H9 (cell line): ENCODE measurements at places on chromosomes 2 and 18. TPM values are rescaled to one million over a fixed set of nuclear protein-coding genes. Genes with fewer than 3 reads are reported as not detected.
A peak's percentile ranks its signal among the peaks of the same experiment; 100 is the strongest.

Gene KCNG2
- 0.15 TPM in 1 of 2 replicates, not detected in the other for total RNA-seq

- H3K4me3 ChIP-seq, result no peak overlapping the region
- no peak for DNase-seq
- H3K4me1 ChIP-seq, result no peaks in the 10 kb centered on the region
- no peaks in the 10 kb centered on the region for H3K36me3 ChIP-seq
- no peaks in the 10 kb centered on the region for H3K27me3 ChIP-seq
These were observed 488.2 kb upstream of the RAB6C start for GRCh38 chr2:129491308-129491707.

GRCh38 chr2:168640039-168640438 lies 162.4 kb upstream of the NOSTRIN start:
- no peak overlapping the region for H3K27ac ChIP-seq
- H3K4me1 ChIP-seq, result peaks cover 10% of the 10 kb centered on the region
- no peaks in the 10 kb centered on the region for H3K27me3 ChIP-seq
- no peak for DNase-seq

DNA sequence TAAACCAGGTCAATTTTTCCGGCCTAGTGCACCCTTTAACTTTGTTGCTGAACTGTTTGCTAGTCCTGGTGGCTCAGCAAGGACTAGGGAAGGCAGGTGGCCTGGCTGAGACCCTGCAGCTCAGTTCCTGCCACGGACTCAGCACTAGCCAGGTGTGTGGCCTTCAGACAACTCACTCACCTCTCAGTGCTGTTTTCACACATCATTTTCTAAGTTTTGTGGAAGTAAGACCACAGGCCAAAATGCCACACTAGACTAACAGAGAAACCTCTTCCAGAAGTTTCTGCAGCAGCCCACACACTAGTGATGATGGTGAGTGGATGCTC lies 65.9 kb upstream of the SLC1A4 start:
- peaks cover 17% of the 10 kb centered on the region for H3K36me3 ChIP-seq
- DNase-seq, result no peak
- no peak overlapping the region for H3K27ac ChIP-seq

GRCh38 chr2:21260311-21260710 lies 136.5 kb downstream of the TDRD15 start:
- DNase-seq, result no peak
- no peak overlapping the region for H3K4me3 ChIP-seq
- H3K4me1 ChIP-seq, result no peaks in the 10 kb centered on the region; the same call in 1 of the 2 replicates
- H3K27ac ChIP-seq, result no peak overlapping the region

DNA sequence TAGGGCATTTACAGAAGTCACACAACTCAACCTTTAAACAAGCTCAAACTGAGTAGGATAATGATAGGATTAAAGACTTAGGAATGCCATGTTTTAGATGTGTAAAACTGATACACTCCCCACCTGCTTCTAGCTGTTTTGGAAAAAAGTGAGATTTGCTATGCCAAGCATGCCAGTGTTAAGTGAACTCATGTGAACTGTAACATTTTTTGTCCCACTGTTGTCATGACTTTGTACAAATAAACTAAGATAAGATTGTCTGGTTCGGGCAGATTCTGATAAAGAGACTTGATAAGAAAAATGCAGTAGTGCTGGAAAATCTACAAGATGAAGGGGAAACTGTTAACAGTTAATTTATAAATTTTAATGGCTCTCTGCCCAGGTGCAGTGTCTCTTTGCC lies 66.5 kb downstream of the GLS start:
- DNase-seq, result no peak
- H3K27ac ChIP-seq, result no peak overlapping the region
- H3K36me3 ChIP-seq, result no peaks in the 10 kb centered on the region
- H3K27me3 ChIP-seq, result no peaks in the 10 kb centered on the region
- no peak overlapping the region for H3K4me3 ChIP-seq
- H3K4me1 ChIP-seq, result no peaks in the 10 kb centered on the region; the same call in 1 of the 2 replicates

DNA sequence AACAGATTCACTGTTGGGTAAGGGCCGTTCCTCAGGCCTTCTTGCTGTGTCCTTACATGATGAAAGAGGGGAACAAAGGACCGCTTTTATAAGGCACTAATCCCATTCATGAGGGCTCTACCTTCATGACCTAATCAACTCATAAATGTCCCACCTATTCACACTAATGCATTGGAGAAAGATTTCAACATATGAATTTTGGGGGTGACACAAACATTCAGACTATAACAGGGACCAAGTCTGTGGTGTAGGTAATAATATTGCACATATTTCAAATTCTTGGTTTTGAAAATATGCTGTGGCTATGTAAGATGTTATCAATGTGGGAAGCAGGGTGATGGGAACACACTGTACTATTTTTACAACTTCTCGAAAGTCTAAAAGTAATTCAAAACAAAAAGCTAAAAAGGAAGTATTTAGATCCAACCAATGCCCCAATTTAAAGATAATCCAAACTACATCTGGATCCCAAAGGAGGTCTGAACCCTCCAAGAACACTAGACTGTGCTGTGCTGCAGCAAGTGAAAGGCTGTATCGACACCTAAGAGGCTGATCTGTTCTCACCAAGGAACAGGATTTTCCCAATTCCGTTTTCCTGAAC lies 82.4 kb upstream of the TGIF1 start:
- H3K36me3 ChIP-seq, result no peaks in the 10 kb centered on the region
- DNase-seq, result no peak

Gene CCDC68
- not detected in 2 replicates for total RNA-seq

DNA sequence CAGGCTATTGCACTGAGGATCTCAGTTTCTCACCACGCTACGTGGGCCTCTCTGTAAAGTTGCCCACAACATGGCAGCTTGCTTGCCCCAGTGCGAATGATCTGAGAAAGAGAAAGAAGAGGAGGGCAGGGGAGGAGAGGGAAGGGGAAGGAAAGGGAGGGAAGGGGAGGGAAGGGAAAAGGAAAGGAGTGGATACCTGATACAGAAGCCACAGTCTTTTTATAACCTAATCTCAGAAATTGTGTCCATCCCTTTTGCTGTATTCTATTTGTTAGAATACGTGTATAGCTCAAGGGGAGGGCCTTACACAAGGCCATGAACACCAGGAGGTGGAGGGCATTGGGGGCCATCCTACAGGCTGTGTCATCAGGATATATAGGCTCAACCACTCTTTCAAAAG lies 78.3 kb upstream of the PPP1CB start:
- H3K27me3 ChIP-seq, result no peaks in the 10 kb centered on the region
- no peaks in the 10 kb centered on the region for H3K36me3 ChIP-seq
- no peak overlapping the region for H3K4me3 ChIP-seq
- no peak overlapping the region for H3K27ac ChIP-seq

DNA sequence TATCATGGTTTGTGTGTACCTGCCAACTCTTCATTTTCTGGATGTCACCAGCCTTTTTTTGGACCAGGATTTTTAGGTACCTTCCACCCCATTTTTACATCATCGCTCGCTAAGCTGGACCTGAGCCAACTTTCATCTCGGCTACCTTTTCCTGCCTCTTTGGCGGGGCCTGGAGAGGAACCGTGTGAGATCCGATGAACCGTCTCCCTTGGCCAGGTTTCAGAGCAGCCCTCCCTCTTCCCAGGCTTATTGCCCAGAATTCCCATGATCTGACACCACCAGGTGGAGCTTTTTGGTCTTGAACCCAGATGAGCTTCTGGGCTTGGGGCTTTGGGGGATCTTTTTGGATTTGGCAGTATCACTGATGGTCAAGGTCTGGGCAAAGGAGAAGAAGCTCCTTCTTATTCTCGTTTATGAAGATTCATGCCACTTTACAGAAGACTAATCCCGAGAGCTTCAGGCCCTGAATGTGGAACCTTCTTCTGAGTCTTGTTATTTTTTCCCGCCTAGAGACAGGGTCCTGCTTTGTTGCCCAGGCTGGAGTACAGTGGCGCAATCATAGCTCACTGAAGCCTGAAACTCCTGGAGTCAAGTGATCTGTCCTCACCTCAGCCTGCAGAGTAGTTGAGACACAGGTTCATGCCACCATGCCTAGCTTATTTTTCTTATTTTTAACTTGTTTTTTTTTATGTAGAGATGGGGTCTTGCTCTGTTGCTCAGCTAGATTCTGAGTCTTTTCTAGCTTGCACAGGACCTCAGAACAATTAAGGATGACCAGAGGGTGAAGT lies 50.4 kb downstream of the GATA6 start:
- peak; percentile 45 for DNase-seq
- no peak overlapping the region for H3K4me3 ChIP-seq
- peaks cover 7% of the 10 kb centered on the region for H3K27me3 ChIP-seq

GRCh38 chr2:205865056-205865455 lies 182.8 kb downstream of the NRP2 start:
- no peak overlapping the region for H3K27ac ChIP-seq
- H3K4me3 ChIP-seq, result no peak overlapping the region
- no peaks in the 10 kb centered on the region for H3K4me1 ChIP-seq
- no peaks in the 10 kb centered on the region for H3K27me3 ChIP-seq
- no peaks in the 10 kb centered on the region for H3K36me3 ChIP-seq

GRCh38 chr2:45898819-45899218 lies 247.3 kb downstream of the PRKCE start:
- no peaks in the 10 kb centered on the region for H3K36me3 ChIP-seq
- H3K4me3 ChIP-seq, result no peak overlapping the region
- H3K27ac ChIP-seq, result no peak overlapping the region

DNA sequence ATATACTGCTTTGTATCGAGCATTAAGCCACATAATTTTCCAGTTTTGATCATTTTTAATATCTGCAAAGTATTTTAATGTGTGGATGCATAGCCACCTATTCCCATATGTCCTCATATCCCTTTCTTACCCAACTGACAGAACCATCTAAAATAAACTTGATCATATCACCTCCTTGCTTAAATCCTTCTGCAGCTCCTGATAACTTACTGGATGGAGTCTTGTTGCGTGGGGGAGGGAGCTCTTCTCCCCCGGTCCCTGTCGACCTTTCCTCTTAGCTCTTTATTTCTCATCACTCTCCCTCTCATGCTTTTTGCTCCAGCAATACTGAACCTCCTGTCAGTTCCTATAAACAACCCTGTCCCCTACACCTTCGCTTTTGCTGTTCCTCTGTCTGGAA lies 18.7 kb downstream of the TMEM178A start:
- H3K36me3 ChIP-seq, result no peaks in the 10 kb centered on the region
- no peak overlapping the region for H3K27ac ChIP-seq
- 0 out of 2 replicates have a peak, but pooled peaks cover 10% of the 10 kb centered on the region for H3K4me1 ChIP-seq
- no peak overlapping the region for H3K4me3 ChIP-seq
- DNase-seq, result no peak

- H3K4me1 ChIP-seq, result no peaks in the 10 kb centered on the region
- H3K4me3 ChIP-seq, result no peak overlapping the region
- no peaks in the 10 kb centered on the region for H3K36me3 ChIP-seq
- H3K27me3 ChIP-seq, result no peaks in the 10 kb centered on the region
These were observed 84.2 kb upstream of the SEC11C start for GRCh38 chr18:59055345-59056032.

- H3K36me3 ChIP-seq, result no peaks in the 10 kb centered on the region
- H3K27ac ChIP-seq, result no peak overlapping the region
- no peaks in the 10 kb centered on the region for H3K27me3 ChIP-seq
- H3K4me1 ChIP-seq, result no peaks in the 10 kb centered on the region
These were observed 239.1 kb upstream of the BOD1L2 start for GRCh38 chr18:56907771-56908170.

- no peak overlapping the region for H3K27ac ChIP-seq
- no peaks in the 10 kb centered on the region for H3K27me3 ChIP-seq
- H3K4me1 ChIP-seq, result no peaks in the 10 kb centered on the region
- no peak overlapping the region for H3K4me3 ChIP-seq
These were observed 27.1 kb downstream of the CRACDL start for GRCh38 chr2:98908931-98909316.

- H3K4me1 ChIP-seq, result peaks cover 26% of the 10 kb centered on the region; the same call in 1 of the 2 replicates
- H3K36me3 ChIP-seq, result peaks cover 27% of the 10 kb centered on the region
- no peak overlapping the region for H3K4me3 ChIP-seq
These were observed 38.1 kb downstream of the ACOXL start for GRCh38 chr2:110770404-110770958.

DNA sequence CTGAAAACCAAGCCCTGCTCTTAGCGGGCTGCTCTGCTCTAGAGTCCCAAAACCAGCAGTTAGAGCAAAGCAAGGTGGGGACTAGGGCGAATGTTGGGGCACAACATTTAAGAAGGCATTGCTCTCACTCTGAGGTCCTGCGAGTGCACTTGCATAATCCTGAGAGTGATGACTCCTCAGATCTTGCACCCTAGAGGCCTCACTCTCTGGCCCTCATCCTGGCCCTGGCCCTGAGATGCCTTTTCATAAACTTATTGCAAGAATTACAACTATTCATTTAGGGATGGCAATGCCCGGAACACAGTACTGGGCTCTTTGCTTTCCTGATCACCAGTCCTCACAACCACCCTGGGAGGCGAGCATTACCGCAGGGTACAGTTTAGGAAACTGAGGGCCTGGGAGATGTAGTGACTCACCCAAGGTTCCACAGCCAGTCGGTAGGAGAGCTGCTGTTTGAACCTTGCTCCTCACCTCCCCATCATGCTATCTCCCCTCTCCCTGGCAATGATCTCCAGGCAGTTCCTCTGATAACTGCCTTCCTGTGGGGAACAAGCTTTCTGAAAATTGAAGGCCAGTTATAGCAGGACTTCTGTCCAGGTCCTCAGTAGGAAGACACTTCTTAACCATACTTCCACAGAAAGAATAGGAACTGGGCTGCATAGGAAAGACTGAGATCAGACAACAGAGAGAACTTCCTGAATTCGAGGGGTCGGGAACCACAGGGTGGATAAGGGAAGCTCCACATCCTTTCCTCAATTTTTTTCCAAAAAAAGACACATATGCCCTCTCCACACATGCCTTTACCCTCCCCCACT lies 91.3 kb downstream of the TNS1 start:
- H3K4me1 ChIP-seq, result peaks cover 2% of the 10 kb centered on the region; the same call in 1 of the 2 replicates
- H3K27me3 ChIP-seq, result no peaks in the 10 kb centered on the region
- H3K36me3 ChIP-seq, result no peaks in the 10 kb centered on the region
- no peak overlapping the region for H3K4me3 ChIP-seq
- no peak for DNase-seq

Gene TNS1
- total RNA-seq, result 3.2 and 3.4 TPM in 2 replicates

DNA sequence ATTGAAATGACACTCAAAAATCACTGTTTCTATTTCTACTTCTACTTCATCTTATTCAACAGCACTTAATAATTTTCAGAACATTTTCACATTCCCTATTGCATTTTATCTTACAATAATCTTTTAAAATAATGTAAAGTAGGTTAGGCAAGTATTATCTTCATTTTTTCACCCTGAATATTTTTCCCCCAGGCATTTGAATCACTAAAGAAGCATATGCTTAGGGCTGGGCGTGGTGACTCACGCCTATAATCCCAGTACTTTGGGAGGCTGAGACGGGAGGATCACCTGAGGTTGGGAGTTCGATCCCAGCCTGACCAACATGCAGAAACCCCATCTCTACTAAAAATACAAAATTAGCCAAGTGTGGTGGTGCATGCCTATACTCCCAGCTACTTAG lies 6.7 kb downstream of the WDCP start:
- no peaks in the 10 kb centered on the region for H3K27me3 ChIP-seq
- H3K4me3 ChIP-seq, result no peak overlapping the region
- H3K4me1 ChIP-seq, result no peaks in the 10 kb centered on the region
- DNase-seq, result no peak
- H3K36me3 ChIP-seq, result peaks cover 12% of the 10 kb centered on the region; the same call in 2 of the 3 replicates

DNA sequence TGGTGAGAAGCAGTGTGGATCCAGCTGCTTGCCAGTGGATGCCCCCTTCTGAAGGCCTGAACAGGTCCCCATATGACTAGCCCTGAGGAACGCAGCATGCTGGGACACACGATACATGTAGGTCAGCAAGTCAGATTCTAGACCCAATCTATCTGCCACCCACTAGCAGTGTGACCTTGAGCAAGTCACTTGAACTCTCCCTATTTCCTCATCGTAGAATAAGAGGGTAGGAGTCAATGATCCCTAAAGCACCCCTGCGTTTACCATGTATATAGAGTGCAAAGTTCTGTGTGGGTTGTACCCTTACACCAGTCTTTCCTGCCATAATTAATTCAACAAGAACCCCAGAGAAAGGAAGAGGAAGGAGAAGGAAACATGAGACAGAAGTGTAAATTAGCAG lies 123.7 kb downstream of the GALNT14 start:
- H3K36me3 ChIP-seq, result no peaks in the 10 kb centered on the region
- H3K27me3 ChIP-seq, result no peaks in the 10 kb centered on the region
- no peak for DNase-seq
- H3K27ac ChIP-seq, result no peak overlapping the region
- H3K4me1 ChIP-seq, result no peaks in the 10 kb centered on the region; the same call in 1 of the 2 replicates
- no peak overlapping the region for H3K4me3 ChIP-seq
